ENCODE measurements at places on chromosomes 4 and X.

- no peak for DNase-seq
Measured at GRCh38 chr4:2497931-2498330, 29.0 kb downstream of the RNF4 start.

- DNase-seq = no peak
Measured at GRCh38 chr4:5609306-5610007, 98.9 kb downstream of the EVC2 start.

DNA sequence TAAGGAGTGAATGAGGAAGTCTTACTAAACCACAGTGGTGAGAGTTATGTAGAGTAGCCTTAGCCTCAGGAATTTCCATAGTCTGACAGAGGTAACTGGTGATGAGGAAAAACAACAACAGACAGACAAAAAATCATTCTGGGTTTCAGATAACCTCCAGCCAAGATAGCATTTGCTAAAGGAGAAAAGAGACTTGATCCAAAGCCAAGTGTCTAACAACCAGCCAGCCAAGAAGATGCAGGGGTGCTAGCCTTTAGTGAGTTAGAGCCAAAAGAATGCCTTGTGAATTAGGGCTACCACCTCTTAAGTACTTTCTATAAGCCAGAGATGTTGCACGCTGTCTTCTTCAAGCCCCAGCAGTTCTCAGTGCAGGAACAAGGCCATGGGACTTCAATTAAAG lies 478.0 kb upstream of the CPEB2 start:
- no peak for DNase-seq

- no peak for DNase-seq
Measured at GRCh38 chr4:41307638-41308037, 50.9 kb downstream of the UCHL1 start.

GRCh38 chr4:73734530-73735001 lies 5.8 kb upstream of the CXCL8 start:
- no peak for DNase-seq

DNA sequence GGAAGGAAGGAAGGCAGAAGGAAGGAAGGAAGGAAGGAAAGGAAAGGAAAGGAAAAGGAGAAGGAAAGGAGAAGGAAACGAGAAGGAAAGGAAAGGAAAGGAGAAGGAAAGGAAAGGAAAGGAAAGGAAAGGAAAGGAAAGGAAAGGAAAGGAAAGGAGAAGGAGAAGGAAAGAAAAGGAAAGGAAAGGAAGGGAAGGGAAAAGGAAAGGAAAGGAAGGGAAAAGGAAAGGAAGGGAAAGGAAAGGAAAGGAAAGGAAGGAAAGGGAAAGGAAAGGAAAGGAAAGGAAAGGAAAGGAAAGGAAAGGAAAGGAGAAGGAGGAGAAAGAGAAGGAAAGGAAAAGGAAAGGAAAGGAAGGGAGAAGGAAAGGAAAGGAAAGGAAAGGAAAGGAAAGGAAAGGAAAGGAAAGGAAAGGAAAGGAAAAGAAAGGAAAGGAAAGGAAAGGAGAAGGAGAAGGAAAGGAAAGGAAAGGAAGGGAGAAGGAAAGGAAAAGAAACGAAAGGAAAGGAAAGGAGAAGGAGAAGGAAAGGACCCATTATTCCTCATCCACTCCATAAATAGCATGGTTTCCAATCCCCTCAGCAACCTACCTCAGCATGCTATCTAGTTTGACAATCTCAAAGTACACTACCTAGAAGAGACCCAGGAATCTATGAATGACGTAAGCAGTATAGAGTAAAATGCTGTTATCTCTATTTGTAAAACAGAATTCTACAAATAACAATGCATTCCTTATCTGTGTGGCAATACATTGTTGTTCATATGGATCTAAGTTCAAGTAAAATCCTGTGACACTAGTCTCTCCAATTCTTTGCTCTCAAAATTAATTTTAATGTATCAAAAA lies 209.7 kb downstream of the LRBA start:
- DNase-seq = no peak

- DNase-seq = no peak
Measured at GRCh38 chr4:101019313-101019712, 328.0 kb downstream of the PPP3CA start.

DNA sequence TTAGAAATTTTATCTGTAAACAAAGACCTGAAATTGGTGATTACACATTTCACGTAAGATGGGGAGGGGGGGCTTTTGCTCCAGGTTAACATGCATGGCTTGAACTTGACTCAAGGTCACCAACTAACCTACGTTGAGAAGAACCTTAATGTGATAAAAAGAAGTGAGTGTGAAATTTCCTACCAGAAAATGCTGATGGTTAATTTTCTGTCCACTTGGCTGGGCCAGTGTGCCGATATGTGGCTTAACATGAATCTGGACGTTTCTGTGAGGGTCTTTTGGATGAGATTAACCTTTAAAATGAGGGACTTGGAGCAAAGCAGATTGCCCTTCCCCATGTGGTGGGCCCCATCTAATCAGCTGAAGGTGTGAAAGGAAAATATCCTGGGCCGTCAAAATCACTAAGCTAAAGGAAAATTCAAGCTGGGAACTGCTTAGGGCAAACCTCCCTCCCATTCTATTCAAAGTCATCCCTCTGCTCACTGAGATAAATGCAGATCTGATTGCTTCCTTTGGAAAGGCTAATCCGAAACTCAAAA lies 107.3 kb upstream of the ENPP6 start:
- DNase-seq = no peak

- no peak for DNase-seq
Measured at GRCh38 chr4:168630445-168631187, 133.8 kb downstream of the PALLD start.

DNA sequence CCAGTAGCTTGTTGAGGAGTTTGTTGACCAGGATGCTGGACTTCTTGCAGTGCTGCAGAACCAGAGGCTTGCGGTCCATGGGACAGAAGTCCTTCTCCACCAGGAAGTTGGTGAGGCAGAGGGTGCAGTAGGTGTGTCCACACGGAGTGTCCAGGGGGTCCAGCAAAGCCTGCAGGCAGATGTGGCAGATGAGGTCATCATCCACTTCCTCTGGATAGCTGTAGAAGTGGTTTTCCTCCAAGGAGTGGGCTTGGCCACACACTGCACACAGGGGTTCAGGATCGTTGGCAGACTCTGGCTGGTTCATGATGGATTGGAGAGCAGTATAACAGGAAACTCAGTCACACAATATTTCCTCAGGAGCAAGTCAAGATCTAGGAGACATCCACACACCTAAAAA lies 17.6 kb downstream of the LNX1 start:
- DNase-seq = no peak

GRCh38 chrX:10577853-10578252 lies 42.5 kb downstream of the MID1 start:
- DNase-seq = no peak

DNA sequence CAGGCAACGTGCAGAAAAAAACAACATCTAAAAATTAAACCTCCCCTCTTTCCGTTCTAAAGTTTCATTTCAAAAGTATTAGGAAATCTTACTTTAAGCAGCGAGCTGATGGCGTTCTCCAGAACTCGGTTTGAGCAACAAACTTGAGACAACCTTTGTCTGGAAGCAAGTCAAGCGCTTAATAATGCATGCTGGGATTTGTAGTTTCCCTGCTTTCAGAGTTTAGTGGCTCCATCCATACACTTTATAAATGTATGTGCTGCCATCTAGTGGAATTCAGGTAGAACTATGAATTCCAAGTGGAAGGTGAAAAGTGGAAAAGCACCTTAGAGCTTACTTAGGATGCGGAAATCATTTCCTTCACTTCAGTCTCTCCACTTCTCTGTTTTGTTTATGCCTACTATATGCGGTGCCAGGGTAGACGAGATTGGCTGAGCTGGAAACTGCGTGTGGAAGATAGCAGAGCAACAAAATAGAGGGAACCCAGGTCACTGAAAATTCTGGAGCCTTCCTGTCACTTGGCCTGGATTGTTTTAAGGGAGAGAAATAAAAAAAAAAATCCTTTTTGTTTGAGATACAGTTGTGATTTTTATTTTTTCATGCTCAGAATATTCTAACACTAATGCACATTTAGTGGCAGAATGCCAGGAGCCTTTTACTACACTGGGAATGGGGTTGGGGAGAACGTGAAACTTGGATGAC lies at the start of gene BDH2:
Gene BDH2, minus strand, starts transcription at position 144 of the 702 bp plus-strand sequence. CDS start 3,580 bp downstream, outside the sequence.
- DNase-seq = peak; percentile 79

DNA sequence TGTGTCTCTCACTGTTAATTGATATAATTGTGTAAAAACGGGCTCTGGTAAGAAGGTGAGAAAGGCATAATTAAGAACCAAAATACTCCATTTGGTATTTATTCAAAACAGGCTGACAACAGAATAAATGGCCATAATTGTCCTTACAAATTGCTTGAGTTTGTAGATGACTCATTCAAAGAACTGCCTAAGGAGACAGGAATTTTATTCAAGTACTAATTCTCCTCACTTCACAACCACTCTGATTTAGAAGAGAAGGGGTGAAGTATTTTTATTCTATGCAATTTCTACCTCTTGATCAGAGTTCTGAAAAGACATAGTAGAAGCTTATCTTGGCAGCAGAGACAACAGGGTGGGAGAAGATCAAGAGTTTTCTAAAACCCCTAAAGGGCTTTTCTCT lies 43.1 kb downstream of the ATP11C start:
- DNase-seq = no peak

DNA sequence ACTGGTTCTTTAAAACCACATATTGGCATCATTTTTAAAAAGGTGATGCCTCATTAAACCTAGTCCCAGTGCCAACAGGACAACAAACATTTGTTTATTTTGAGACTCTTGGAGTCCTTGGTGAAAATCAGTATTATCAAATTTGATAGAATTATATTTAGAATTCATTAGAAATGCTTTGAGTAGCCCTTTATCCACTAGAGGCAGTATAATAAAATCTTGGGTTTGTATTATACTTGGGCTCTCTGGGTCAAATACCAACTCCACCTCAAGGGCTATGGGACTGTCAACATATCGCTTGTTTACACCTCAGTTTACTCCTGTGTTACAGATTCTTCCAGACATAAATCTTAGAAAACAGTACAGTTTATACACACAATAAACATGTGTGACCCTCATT lies 335.7 kb upstream of the FSTL5 start:
- peak; percentile 12 for DNase-seq

GRCh38 chrX:23504540-23504884 lies 162.8 kb upstream of the PRDX4 start:
- DNase-seq = no peak

DNA sequence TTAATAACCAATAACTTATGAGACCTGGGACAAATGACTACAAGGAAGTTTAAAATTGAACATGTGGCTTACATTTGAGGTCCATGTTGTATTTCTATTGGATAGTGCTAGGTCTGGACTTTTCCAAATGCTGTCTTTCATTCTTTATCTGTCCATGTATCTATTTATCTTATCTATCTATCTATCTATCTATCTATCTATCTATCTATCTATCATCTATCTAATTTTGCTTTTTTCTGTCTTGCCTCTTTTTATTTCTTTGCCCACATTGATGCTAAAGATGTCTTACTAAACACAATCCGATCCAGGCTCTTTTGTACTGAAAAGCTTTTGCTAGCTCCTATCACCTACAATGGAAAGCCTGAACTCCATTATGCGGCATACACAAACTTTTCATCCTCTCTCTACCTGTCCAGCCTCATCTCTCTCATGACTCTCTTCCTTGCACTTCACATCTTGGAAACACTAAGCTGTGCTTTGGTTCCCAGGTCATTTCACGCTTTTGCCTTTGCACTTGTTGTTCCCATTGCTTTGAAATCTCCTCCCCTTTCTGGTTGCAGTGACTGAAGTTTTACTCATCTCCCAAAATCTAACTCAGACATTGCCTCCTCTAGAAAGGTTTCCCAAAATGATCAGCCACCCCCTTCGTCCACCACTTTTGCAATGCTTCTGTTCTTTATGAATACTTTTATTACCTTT lies 107.2 kb downstream of the SYNPO2 start:
- DNase-seq = no peak

DNA sequence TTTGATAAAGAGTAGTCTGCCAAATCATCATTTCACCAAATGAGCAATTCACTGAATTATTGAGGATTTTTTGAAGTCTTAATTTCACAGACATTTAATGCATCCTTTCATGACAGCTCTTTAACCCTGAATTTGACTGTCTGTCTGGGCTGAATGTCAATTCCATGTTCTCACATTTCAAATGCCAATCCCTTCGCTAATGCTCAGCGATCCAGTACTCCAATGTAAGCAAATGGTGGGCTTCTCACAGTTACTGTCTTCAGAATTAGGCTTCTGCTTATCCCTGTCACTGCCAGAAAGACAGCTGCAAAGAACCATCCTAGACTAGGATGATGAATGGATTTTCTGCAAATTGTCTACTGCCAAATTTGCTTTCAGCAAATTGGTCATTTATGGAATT lies 36.2 kb upstream of the USP38 start:
- DNase-seq = no peak

GRCh38 chrX:109485470-109486340 lies 3.8 kb upstream of the GUCY2F start:
- peak; percentile 76 for DNase-seq

DNA sequence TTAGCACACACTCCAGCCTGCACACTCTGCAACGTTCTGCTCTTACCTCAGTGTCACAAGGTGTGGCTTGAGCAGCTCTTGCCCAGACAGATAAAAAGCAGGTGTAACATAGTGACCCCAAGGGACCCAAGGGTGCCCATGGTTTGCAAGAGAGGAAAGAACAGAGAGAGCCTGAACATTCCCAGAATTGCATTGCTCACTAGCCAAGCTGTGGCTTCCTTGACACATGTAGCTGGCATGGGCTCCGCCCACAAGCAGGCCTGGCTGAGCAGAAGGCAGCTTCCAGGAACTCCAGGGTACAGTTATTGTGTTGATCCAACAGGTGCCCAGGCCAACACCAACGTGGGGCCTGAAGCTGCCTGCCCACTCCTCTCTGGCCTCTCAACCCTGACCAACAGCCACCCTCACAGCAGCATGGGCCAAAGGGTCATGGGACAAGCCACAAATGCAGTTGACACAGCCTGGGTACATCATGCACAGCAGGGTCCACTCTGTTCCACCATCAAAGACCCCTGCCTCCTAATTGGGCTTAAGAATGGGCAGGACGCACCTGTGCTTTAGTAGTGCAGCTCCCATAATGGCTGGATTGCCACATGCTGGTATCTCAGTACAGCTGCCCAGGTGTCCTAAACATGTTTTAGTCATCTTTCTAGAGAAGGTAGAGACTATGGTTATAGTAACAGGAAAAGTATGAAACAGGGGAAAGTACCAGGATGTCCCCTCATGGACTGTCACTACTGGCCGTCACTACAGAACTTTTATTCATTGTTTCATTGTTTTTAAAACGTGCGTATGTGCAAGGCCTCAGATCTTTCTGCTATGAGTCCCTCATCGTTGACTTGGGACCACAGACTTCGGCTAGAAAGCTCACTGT lies 73.7 kb upstream of the ACSL1 start:
- no peak for DNase-seq

GRCh38 chr4:107719207-107719921 lies 670 bp downstream of the PAPSS1 start:
- DNase-seq = no peak

GRCh38 chr4:119525771-119526712 lies 102.6 kb downstream of the PDE5A start:
- no peak for DNase-seq

DNA sequence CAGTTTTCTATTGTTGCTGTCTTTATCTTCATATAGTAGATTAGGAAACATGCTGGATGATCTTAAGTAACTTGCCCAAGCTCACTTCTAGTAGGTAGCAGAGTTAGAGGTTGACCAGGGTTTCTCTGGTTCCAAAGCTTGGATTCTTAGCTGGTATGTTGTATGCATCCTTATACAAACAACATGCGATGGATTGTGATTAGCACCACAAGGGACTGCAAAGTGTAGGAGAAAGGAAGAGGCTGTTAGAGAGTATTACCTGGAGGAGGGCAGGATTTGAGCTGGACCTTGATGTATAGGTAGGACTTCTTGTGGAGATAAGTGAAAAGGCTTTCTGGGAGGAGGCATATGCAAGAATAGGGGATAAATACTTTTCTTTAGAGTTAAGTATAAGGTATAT lies 5.6 kb downstream of the STIM2 start:
- DNase-seq = no peak

GRCh38 chrX:9587642-9588041 lies 122.8 kb downstream of the TBL1X start:
- DNase-seq = no peak
